ENCODE measurements at places on chromosomes 12 and 14.

DNA sequence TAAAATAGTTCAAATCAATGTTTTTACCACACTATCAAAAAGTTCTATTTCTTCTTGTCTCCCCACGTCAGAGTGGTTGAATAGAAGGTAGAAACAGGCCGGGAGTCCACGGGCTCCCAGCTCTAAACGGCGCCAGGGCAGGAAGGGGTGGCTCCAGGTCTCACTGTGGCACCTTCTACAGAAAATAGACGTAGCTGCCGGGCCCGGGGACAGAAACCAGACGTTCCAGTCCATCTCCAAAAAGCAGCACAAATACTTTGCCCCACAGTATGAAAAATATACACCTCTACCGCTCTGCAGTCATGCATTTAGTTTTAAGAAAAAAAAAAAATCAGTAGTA, 30.9 kb downstream of the CCNK start:
- no peak for DNase-seq

- no peak for DNase-seq
These were observed 748.3 kb downstream of the C12orf50 start for GRCh38 chr12:87280893-87281292.

GRCh38 chr12:99521664-99522063, 125.9 kb upstream of the GARIN6 start:
- DNase-seq, result no peak

DNA sequence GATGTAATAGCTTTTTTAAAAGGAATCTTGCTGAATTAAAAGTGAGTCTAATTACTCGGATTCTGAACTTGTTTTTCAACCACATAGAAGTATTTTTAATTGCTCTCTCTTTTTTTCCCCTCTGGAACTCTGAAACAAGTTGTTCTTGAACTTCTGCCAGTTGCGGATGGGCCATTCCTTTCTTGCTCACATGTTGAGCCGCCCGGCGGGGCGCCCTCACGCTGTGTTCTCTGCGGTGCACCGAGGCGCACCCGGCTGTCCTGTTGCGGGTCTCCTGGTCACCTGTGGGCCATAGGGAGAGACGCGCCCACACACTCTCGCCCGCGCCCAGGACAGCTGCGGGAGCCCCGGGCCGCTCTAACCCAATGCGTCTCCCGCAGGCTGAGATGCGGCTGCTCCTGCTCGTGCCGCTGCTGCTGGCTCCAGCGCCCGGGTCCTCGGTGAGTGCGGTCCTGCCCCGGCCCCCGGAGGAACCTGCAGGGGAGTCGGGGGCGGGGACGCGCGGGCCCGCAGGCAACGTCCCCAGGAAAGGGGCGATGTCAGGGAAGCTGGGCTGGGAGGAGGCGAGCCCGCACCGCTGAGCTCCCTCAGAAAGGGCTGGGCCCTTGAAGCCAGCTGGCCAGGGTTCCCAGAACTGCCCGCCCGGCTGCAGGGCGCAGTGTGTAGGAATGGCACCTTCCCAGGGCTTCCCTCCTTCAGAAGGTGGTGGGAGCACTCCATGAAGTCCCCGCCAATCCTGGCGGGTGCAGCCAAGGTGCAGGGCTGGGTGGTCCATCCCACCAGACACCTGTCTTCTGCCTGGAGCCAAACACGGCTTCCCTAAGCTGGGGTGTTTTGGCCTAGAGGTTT, 2.3 kb downstream of the PAPLN start:
- peak; percentile 78 for DNase-seq

- peak; percentile 78 for DNase-seq
These were observed 3.4 kb upstream of the DHH start for GRCh38 chr12:49098035-49098451.

DNA sequence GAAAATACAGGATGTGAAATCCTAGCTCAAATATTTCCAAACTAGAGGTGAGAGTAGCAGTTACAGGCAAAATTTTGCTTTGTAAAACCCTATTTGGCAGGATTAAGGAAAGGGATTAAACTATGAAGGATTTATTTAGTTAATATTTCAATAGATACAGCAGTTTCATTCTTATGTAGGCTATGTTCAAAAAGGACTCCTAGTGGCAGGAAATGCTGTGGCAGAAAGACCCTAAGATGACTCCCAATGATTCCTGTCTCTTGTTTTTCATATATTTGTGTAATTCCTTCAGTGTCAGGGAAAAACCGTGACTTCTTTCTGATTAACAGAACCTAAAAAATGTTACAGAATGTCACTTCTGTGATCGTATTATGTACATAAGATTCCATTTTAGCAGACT, 299.5 kb upstream of the RPL10L start:
- DNase-seq, result no peak

DNA sequence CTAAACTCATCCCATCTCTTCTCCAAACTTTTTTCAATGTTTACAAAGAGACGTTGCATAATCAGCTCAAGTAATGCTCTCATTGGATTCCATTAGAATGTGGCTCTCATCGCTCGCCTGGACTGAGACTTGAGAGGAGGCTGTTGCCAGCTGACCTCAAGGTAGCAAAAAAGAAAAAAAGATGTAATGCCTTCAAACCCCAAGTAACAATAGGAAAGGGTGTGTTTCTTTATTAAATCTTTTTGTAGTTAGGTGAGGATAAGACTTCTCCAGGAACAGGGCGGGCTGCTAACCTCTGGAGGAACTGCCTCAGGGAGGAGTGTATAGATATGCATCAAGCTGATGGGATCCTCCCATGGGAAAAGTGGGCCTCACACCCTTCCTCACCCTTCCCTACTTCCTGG, 956 bp upstream of the PTHLH start:
- DNase-seq, result no peak

- DNase-seq, result no peak
These were observed 2.0 kb upstream of the ATN1 start for GRCh38 chr12:6925540-6926279.

DNA sequence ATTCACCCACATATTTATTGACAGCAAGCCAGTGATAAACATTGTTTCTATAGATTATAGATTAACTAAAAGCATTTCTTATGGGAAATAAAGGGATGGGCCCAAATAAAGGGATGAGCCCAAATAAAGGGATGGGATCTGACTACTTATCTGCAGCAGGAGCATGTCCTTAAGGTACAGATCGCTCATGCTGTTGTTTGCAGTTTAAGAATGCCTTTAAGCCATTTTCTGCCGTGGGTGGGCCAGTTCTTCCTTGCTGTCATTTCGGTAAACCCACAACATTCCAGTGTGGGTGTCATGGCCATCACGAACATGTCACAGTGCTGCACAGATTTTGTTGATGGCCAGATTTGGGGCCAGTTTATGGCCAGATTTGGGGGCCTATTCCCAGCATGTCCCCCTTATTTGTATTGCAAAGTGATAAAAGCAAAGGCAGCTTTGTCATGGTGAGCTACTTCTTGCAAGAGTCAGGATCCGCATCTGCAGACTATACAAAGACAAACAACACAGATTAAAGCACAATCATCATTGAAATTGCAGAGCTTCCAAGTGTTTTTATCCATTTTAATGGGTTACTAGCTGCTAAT, 700.7 kb downstream of the LRFN5 start:
- DNase-seq, result no peak

DNA sequence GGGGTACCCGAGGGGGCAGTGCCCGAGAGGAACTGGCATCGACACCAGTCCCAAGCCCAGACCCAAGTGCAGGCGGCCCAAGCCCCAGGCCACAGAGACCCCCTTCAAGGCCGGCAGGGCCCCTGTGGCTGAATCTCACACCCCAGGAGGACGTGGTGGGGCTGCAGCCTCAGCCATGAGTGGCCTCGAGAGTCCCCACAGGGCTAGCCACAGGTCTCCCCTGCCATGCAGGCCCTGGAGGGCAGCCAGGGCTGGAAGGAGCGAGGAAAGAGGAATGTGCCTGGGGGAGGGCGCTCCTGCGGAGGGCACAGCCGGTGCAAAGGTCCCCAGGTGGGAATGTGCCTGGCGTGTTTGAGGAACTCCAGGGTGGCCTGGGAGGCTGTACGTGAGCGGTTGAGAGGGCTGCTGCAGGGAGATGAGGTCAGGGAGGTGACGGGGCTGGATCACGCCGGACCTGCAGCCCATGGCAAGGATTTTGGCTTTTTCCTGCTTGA, 86.1 kb downstream of the NCOR2 start:
- no peak for DNase-seq

- DNase-seq, result no peak
These were observed 3.6 kb downstream of the SLC2A14 start for GRCh38 chr12:7869137-7869536.

GRCh38 chr14:94173471-94173884, 644 bp upstream of the PPP4R4 start:
- DNase-seq, result peak; percentile 58

- DNase-seq, result no peak
These were observed 72.9 kb downstream of the CDK17 start for GRCh38 chr12:96327346-96327745.

GRCh38 chr14:72463291-72463866, 430.5 kb downstream of the DPF3 start:
- DNase-seq, result no peak

- DNase-seq, result no peak
These were observed 6.5 kb downstream of the C12orf43 start for GRCh38 chr12:121009741-121010140.

DNA sequence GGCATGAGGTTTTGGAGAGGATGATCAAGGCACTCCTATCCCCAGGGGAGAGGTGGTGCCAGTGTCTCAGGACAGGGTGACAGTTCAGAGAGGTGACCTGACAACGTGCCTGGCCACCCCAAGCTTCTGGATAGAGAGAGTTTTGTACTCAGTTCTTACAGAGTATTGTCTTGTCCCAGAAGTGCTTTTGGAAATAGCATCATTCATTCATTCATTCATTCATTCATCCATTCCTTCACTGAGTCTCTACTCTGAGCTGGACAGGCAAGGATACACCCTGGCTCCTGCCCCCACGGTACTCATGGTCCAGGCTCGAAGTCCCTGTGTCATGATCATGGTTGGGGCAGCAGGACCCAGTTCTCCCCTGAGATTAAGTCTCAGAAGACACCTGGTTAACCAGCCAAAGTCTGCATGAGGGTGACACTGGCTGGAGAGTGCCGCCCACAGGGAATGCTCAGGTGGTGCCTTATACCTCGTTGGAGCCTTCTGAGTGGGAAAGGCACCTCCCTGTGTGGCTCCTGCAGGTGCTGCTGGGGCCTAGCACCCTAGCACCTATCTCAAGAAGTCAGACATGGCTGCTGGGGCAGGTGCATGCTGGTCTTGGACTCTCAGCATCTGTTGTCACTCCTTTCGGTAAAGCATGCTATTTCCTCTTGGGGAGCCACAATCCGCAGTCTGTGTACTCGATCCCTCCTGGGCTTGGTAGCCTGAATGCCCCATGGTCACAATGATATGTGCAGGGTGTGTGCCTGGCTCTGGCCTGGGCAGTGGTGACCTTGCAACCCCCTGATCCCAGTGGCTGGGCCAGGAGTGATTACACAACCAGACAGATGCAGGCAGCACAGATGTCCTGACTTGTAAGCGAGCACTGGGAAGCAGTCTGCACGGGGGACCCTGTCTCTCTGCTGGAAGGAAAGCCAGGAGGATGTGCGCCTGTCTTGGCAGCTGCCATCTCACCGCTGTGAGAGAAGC, 57.8 kb downstream of the C14orf132 start:
- no peak for DNase-seq

DNA sequence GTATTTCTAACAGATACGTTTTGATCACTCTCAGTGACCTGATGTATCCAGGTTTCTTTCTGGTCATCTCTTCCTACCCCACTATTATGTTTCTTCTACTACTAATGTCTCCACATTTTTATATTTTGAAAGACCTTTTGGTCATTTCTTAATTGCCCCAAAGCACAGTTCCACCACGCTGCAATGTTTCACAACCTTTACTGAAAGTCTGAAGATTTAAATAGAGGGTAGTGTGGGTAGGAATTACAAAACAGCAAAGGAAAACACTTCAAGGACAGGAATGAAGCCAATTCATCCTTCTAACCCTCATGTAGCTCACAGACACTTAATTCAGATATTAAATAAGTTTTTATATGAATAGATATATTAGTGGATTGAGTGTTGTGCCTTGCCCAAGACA, 36.1 kb upstream of the SLC16A7 start:
- no peak for DNase-seq

DNA sequence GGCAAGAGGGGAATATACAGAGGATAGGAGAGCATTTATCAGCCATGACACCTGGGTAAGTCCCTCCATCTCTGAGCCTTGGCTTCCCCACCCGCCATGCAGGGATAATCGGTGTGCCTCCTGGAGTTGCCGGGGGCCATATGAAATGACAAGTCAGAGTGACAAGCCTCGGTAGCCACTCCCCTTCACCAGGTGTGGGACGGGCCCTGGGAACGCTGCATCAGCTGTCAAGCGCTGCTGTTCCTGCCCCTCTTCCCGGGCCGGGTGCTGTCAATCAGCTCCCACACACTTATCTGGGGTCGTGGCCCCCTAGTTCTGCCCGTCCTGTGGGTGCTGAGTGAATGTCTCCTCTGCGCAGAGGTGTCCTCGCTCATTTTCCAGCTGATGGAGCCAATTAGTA, 57.2 kb downstream of the MVK start:
- no peak for DNase-seq

GRCh38 chr12:18690653-18691052, 47.2 kb downstream of the PLCZ1 start:
- DNase-seq, result no peak

DNA sequence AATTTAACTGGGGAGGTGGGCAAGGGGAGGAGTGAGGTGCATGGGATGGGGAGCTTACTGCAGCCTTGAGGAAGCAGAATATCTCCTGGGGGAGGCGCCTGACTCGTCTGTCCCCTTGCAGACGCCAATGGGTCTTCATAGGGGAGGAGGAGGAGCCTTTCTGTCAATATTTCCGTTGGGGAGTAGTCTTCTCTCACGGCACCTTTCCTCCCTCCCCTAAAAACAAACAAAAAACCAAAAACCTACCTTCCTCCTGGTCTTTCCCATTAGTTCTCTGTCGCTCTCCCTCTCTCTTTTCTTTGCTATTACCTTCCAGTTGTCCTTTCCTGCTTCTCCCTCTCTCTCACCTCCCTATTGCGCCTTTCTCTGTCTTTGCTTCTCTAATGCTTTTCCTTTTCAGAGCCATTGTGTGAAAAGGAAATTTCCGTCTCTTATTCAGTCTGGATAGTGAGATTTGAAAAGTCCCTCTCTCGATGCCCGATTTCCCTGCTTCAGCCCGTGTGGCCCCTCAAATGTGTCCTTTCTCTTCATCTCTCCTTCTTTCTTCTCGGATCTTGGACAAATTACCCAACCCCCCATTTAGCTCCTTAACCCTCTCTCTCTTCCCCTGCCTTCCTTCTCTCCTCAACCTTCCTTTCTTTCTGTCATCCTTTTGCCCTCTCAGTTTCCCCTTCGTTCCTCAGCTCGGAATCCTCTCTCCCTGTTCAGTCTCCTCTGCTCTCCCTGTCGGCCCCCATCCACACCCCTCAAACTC, 5.9 kb downstream of the GPR84 start:
- DNase-seq, result no peak

- no peak for DNase-seq
These were observed 119.2 kb upstream of the CNTN1 start for GRCh38 chr12:40573024-40573423.

DNA sequence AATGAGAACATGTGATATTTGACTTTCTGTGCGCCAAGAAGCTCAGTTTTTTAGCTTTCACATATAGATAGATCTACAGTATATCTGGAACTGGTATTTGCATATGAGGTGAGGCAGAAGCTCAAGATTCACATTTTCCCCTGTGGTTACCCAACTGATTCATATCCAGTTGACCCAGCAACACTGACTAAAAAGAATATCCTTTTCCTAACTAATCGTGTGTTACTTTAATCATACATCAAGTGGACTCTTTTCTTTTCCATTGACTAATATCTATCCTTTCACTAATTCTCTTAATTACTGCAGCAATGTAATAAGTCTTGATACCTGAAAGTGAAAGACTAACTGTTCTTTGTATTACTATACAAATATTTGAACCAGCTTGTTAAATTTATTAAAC, 236.1 kb downstream of the AEBP2 start:
- DNase-seq, result no peak

- DNase-seq, result no peak
These were observed 286.0 kb downstream of the TMEM132D start for GRCh38 chr12:129617849-129618248.

Measured in sciatic nerve (tissue), 2 donors.